Sigmoid colon (tissue), 7 donors: ENCODE measurements at places on chromosomes 7 and 10.

- DNase-seq: no peak
Observed at GRCh38 chr10:9175200-9175599, 1120.7 kb downstream of the GATA3 start.

DNA sequence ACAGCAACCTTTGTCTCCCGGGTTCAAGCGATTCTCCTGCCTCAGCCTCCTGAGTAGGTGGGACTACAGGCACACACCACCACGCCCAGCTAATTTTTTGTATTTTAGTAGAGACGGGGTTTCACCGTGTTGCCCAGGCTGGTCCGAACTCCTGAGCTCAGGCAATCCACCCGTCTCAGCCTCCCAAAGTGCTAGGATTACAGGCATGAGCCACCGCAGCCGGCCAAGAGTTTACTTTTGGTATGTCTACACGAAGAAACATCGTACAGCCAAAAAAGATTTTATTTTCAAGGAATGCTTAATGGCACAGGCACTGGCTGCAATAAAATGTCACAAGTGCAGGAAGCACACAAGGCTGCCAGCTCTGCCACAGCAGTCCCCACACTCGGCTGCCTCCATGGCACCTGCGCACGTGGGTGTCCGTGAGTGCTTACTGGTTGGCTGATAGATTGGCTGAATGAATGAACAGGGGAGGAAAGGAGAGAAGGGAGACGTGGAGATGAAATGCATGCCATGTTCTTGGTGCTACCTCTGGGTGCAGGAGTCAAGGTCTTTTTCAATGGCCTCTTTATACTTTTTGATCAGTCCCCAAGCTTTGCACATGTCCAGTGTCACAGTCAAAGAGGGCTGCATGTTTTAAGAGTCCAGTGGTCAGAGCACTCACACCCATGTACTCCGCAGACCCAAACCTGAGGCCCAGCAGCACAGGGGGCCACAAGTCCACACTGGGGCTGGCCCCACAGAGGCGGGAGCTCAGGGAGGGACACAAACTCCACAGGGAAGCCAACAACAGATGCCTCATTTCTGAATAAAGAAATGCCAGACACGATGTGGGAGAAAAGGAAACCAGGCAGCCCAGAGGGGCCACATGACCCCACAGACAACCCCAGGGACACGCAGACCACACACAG, 198.2 kb downstream of the MAD1L1 start:
- DNase-seq: peak; percentile 46

- DNase-seq: no peak
Observed at GRCh38 chr7:91378131-91378530, 113.9 kb downstream of the FZD1 start.

GRCh38 chr10:58513188-58514110, 777 bp downstream of the BICC1 start:
- DNase-seq: peak; percentile 89

- DNase-seq: no peak
Observed at GRCh38 chr10:124882313-124882712, 59.6 kb upstream of the ZRANB1 start.

- no peak for DNase-seq
Observed at GRCh38 chr7:68730194-68730593, 868.1 kb upstream of the AUTS2 start.

GRCh38 chr10:77159538-77160110, 478.0 kb downstream of the KCNMA1 start:
- DNase-seq: no peak

DNA sequence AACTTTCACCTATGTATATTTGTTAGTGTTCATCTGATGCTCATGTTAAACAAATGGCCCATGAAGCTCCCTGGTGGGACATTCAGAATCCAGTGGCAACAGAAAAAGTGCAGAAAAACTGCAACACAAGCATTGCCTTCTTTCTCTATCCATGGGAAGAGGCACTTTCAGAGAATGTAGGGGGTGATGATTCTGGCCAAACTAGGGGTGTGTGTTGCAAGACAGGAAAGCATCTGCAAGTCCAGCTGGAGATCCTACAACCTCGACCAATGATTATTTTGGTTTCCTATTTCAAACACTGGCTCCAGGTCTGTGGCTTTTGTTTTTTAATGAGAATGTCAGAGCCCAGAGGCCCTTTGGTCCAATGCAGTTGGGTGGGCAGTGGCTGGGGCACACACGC, 198.7 kb downstream of the CXCL12 start:
- DNase-seq: peak; percentile 66

DNA sequence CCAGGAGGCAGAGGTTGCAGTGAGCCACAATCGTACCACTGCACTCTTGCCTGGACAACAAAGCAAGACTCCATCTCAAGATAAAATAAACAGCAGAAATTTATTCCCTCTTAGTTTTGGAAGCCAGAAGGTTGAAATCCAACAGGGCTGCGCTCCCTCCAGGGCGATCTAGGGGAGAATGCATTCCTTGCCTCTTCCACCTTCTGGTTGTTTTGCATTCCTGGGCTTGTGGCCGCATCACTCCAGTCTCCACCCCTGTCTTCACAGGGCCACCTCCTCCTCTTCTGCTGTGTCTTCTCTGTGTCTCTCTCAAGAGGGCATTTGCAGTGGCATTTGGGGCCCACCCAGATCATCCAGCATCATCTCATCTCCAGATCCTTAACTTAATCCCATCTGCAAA, 36.2 kb downstream of the LIMK1 start:
- no peak for DNase-seq

DNA sequence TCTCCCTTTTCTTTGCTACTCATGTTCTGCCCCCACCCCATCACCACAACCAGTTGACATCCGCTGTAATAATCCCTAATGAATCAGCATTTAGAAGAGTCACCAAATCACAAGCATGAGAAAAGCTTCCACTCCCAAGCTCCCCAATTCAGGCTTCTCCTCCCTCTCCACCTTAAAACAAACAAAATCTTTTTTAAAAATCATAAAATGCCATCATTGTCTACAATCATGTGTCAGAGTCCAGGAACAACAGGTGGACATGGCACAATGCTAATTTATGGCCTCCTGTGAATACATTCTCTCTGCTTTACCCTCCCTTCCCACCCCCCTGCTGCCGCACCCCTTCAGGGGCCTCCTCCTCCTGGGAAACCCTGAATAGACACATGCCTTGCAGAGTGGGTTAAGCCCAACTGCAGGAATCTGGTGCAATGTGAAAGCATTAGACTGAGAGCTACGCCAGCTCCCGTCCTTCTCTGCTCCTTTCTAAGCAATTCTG, 3.7 kb downstream of the LRRC4 start:
- no peak for DNase-seq

- no peak for DNase-seq
Observed at GRCh38 chr7:97973206-97973658, 16.8 kb downstream of the OCM2 start.

DNA sequence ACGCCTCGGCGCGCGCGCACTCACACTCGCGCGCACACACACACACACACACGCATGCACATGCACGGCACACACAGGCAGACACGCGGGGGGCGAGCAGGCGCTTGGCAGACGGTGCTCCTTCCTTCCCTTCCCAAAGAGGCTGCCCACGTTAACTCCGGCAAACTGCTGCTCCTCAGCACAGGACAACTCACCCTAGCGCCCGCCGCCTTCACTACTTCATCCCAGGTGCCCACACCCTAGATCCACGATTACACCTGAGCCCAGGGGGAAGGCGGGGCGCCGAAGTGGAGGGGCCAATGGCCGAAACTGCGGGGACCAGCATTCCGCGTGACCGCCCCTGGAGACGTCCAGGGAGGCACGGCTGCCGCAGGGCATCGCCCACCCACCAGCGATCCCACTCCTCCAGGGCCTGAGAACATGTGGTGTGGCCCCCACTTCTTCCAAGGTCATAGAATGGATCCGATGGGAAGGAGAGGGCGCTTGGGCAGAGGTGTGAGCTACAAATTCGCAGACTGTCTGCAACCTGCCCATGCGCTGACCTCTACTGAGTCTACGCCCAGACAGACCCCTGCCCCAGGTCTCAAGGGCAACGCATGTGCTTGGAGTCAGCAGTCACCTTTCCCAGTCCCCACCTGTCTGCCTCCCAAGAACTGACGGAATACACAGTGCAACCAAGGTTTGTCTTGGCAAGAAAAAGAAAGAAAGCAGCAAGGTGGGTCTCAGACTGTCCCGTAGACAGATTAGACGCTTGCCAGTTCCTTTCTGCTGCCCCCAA, 74.6 kb downstream of the CALN1 start:
- DNase-seq: no peak

GRCh38 chr7:38294926-38295325, 21.5 kb upstream of the TARP start:
- no peak for DNase-seq

DNA sequence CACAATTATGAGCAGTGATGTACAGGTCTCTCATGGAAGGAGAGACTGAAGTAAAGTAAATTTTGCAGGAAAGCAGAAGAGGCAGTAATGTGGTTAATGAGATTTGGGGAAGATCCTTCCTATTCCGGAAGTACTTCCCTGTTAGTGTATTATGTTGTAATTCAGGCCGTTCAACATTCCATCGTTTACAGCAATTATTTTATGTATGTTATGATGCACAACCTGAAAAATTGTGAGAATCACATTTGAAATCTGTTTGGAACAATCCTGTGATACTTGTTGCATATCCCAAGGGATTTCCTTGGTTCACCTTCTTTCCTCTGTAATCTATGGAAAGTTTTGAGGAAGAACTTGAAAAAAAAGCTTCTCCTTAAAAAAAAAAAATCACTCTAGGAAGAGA, 247.8 kb downstream of the SEMA3A start:
- no peak for DNase-seq

DNA sequence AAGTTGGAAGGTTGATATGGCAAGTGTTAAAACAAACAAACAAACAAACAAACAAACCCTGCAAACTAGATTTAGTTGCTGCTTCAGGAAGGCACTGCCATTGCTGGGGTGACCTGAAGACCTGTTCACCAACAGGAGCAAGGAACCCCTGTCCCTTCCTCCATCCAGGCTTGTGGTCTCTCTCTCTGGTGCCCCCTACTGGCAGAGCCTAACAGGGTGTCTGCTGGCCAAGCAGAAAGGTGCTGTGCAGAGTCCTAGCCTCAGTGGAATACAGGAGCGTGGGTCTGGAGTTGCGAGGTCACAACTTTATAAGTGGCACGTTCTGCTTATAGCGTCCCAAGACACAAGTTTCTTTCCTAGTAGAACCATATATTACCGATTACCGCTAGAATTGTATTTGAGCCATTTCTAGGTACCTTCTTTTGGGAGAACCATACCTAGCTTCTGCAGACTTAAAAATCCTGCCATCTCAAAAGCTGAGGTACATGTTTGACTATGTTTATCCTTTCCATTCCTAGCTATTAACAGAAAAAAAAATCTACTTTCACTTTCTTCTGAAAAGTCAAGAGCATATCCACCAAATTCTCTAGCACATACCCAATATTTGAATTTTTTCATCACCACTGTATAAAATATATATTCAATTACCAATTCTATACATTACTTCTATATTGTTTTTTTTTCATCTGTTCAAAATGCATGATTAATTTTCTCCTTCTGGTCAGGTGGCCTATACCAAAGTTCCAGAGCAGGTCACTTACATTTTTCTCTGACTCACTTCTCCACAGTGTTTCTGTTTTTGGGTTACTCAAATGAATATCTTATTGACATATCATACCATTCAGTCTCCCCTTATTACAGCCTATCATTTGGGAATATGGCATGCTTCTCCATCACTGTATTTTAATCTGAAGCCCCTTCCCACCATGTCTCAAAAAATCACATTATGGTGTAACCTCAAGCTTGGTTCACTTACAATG, 29.1 kb upstream of the CALD1 start:
- no peak for DNase-seq

DNA sequence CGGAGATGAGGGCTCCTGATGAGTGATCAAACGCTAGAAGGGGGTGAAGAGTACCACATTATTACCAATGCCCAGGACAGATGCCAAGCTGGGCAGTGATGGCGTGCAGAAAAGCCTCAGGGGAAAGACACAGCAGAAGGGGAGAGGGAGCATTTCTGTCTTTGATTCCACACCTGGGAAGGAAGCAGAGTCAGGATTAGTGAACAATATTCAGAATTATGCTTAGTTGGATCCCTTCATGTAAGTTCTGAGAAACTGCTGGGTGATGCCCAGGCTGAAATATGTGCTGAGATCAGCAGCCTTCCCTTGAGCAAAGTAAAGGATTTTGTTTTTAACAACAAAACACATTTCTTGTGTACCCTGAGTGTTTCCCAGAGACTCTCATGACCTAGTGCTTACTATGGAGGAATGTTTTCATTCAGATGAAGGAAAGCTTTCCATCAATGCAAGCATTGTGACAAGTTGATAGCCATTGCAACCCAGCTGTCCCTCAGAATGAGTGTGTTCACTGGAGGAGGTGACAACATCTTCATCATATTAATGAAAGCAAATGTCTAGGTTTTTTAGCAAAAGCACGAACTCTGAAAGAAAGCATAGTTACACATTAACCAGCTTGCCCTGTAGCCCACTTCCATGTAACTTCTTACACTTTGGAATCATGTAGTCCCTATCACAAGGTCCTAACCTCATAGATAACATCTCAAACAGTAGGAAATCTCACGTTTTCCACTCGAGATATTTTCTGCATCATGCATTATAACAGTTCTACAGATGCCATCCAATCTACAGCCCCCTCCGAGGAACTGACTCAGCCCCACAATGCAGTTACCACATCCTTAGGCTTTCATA, 23.8 kb upstream of the AKR1C1 start:
- DNase-seq: no peak

- DNase-seq: peak; percentile 91
Observed at GRCh38 chr10:62582804-62583208, 208.6 kb downstream of the ZNF365 start.

DNA sequence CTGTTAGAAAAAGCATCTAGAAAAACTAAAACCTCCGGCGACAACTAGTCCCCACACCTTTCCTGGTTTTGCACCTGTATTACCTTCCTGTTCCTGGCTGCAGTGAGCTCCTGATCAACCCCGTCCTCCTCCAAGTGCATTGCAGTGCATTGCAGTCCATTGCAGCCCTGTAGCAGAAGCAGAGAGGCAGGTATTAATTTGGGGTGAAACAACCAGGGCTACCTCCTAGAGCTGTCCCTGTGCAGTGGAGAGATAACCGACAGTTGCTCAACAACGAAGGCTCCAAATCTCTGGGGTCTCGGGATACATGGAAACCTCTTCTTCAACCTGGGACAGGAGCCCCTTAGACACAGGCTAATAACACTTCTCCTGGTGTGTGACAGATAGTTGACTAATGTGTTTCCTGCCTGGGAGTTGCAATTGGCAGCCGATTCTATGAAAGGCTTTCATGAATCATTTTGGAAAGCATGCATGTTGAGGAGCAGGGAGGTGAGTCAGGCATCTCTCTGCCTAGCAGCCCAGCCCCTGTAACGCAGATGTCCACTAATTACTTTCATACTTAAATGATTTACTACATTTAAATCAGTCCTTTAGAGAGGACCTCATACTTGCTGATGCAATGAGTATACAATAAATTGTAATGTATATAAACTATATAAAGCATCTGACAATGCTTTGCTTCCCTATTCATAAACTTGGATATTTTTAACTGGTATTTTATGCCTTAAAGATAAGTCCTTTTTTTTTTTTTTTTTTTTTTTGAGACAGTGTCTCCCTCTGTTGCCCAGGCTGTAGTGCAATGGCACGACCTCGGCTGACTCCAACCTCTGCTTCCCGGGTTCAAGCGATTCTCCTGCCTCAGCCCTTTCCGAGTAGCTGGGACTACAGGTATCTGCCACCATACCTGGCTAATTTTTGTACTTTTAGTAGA, 59.0 kb downstream of the PRR15 start:
- no peak for DNase-seq

GRCh38 chr7:107494884-107495283, 25.0 kb downstream of the GPR22 start:
- DNase-seq: no peak
